ENCODE measurements at places on chromosomes 7 and 10.
A peak's percentile ranks its signal among the peaks of the same experiment; 100 is the strongest.

DNA sequence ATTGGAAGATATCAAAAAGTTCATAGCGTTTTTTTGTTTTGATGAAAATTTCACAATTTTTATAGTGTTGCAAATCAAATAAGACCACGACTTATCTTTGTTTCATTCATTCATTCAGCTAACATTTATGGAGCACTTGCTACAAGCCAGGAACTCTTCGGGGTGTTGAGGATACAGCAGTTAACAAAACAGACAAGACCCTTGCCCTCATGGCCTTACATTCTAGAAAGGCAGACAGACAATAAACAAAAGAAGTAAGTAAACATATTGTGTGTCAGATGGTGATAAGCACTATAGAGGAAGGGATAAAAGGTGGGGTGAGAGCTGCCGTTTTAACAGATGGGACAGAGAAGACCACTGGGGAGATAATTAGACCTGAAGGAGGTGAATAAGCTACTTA, 41.6 kb upstream of the GSAP start:
- DNase-seq = no peak

GRCh38 chr10:45424668-45425404, 50.8 kb downstream of the ALOX5 start:
- DNase-seq = no peak

GRCh38 chr7:155460926-155461613, 3.1 kb downstream of the EN2 start:
- no peak for DNase-seq

DNA sequence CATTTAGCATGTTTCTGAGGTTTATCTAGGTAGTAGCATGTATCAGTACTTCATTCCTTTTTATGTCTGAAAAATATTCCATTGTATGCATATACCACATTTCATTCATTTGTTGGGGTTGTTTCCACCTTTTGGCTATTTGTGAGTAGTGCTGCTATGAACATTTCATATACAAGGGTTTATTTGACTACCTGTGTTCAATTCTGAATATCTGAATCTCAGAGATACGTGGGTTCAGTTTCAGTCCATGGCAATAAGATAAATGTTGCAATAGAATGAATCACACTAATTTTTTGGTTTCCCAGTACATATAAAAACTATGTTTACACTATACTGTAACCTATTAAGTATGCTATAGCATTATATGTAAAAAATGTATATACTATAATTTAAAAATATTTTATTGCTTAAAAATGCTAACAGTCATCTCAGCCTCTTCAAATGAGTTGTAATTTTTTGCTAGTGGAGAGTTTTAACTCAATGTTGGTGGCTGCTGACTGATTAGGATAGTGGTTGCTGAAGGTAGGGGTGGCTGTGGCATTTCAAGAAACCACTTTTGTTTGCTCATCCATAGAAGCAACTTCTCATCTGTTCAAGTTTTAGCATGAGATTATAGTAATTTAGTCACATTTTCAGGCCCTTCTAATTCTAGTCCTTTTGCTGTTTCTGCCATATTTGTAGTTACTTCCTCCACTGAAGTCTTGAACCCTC, 13.9 kb downstream of the PLEKHA1 start:
- peak; percentile 49 for DNase-seq

DNA sequence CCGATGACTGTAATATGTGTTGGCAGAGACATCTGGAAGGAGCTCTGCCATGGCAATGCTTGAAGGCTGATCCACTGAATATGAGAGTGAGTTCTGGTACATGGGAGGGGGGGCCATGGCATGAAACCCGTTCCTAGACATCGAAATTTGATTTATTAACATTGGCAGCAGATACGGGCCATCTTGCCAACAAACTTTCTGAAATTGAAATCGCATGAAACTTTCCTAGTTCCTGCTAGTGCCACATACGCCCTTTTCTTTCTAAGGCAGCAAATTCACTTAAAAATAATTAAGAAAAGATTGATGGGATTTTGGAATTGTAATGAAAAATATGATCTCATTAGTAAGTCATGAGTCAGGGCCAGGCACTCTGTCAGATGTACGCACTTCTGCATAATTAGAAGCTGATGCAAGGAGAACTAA, 91.8 kb upstream of the KMT2C start:
- no peak for DNase-seq

DNA sequence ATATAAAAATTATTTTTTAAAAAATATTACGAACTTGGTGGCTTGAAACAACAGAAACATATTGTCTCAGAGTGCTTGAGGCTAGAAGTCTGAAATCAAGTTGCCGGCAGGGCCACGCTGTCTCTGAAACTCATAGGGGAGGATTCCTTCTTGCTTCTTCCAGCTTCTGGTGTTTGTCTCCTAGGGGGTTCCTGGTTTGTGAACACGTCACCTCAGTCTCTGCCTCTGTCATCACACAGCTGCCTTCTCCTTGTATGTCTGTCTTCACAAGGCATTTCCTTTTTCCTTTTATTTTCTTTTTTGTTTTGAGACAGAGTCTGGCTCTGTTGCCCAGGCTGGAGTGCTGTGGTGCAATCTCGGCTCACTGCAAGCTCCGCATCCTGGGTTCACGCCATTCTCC, 12.7 kb upstream of the SNX8 start:
- no peak for DNase-seq

DNA sequence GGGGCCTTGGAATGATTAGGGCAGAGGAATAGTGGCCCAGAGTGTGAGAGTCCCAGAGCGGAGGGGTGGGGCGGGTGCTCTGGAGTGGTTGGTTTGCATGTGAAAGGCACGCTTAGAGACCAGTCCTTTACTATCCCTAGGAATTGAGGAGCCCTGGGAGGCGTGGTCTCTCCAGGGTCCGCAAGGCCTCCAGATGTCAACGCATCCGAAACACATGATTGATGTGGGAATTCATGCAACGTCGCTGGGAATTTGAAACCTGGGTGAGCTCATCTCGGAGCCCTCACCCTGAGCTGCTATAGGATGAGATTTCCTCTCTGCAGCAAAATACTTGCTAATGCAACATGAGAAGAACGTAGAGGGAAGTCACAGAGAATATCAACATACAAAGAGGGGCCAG, 51.2 kb downstream of the NPTX2 start:
- no peak for DNase-seq

GRCh38 chr7:100678291-100678984, 4.9 kb downstream of the GNB2 start:
- DNase-seq = no peak

GRCh38 chr7:35604595-35604994, 90.3 kb downstream of the HERPUD2 start:
- DNase-seq = no peak

DNA sequence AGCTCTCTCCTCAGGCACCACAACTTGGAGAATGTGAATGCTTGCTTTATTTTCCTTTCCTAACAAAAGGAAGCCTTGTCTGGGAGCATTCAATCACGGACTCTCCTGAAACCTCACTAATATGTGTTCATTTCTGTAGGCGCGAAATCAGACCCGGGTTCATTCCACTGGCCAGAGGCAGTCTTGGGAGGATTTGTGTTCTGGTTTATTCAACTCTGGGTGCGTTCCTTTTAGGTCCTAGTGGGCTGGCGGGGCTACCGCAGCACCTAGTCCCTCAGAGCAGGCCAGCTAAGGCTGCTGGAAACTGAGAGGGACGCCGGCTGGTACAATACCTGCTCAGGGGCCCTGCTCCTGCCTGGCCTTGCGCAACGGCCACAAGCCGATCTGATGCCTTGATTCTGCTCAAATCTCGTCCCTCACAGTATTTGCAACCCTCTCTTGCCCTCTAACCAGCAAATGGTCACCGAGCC, 7.5 kb downstream of the HOXA4 start:
- DNase-seq = no peak

- DNase-seq = no peak
These were observed 171.8 kb upstream of the CDK1 start for GRCh38 chr10:60606343-60607080.

DNA sequence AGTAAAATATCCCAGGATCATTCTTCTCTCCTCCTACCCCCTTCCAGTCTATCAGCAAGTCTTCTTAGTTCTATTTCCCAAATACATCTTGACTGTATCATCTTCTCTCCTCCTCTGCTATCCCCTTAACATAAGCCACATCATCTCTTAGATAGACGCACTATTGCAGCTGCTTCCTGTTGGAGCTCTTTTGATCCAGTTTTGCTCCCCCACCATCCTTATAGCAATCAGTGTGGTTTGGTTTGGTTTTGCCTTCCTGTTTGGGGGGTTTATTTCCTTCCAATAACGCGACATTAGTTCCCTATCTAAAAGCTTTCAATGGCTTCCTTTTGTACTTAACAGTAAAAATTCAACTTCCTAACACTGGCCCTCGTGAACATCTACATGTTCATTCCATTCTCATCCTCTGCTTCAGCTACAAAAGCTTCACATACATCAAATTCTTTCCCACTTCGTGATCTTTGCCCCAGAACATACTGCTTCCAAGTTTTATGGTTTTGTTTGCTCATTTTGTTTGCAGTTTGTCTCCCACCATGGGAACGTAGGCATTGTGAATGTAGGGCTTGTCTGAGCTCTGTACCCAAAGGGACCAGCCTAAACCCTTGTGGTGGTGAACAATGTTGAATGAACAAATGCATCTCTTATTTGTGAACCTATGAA, 33.7 kb upstream of the PLXDC2 start:
- DNase-seq = no peak

DNA sequence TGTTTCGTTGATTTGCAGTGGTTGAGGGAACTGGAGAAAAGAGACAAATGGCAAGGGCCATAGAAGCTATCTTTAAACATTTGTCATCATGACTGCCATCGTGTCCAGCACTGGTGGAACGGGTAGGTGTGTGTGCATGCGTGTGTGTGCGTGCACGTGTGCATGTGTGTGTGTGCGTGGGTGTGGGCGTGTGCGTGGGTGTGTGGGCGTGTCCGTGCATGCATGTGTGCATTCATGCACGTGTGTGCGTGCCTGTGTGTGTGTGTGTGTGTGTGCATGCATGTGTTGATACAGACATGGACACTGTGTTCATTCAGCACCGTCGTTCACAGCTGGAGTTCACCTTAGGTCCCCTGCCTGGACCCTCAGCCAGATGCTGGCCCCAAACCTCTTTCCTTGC, 38.1 kb upstream of the AP5Z1 start:
- no peak for DNase-seq

GRCh38 chr10:109450702-109451101, 472.6 kb downstream of the XPNPEP1 start:
- no peak for DNase-seq

DNA sequence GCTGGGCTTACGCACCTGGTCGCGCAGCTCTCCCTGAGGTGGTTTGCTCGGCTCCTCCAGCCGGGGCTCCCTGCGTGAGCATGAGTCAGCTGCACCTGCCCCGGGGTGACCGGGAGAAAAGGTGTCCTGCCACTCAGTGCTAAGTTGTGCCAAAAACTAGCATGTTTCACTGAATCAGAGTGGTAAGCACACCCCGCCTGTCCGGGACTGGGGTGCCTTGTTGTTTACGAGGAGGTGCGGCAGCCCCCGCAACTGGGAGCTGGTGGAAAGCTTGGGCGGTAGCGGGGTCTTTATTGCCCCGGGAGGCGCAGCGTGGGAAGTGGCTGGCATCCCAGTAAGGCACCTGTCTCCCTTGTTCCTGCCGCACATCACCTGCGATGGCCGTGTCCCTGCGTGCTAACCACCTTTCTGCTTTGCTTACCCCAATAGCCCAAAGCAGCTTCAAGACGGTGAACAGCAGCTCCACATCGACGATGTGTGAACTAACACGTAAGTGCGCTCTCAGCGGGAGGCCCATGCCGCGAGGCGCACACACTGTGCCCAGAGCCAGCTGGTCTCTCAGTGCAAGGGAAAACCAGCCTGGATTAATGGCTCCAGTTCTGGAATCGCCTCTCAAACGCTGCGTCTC, 506.6 kb upstream of the FOXK1 start:
- no peak for DNase-seq

- no peak for DNase-seq
These were observed 103.9 kb downstream of the RAPGEF5 start for GRCh38 chr7:22252936-22253536.

GRCh38 chr7:44733708-44734481, 14.8 kb upstream of the ZMIZ2 start:
- no peak for DNase-seq

DNA sequence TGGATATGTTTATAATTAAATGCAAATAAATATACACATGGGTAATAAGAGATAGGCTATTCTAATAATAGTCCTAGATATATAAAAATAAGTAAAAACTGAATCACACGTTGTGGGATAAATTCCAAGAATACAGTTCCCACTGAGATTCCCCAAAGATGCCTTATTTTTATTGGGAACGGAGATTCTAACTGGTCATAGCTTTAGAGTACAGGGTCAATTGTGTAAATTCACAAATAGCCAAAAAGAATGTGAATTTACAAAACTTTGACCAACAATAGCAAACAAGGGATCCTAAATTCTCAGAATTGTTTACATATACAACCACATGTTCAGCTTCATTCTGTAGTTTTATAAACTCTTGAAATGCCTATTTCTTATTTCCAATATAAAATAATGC, 65.0 kb downstream of the VSTM4 start:
- DNase-seq = no peak

- no peak for DNase-seq
These were observed 637.7 kb downstream of the PARD3 start for GRCh38 chr10:34177445-34177844.

DNA sequence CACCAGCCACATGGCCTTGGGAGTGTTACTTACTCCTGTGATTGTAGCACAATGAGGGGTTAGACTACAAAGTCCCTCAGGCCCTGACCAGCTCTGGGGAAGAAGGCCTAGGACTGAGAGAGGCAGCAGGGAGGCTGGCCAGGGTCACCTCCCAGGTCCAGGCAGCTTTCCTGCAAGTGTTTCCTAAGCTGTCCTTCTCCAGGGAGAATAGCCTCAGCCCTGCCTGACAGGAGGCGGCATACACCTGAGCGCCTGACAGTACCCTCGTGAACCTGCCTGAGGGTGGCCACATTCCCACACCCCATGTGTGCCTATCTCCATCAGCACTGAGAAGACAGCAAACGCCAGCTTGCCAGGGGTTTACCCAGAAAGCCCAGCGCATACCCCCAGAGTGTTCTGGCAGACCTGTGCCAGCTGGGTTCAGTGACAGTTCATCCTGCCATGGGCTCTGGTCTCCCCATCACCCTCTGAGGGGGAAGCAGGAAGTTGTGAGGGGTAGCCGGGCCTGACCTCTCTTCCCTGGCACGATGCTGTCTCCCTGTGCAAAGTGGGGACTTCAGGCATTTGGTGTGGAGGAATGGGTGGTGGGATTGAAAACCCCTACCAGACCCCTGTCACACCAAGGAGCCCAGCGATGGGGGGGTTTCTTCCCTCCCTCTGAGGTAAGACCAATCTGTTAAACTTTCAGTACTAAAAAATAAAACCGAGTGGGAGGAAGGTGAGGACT, 56.3 kb upstream of the CAMK2B start:
- DNase-seq = no peak

DNA sequence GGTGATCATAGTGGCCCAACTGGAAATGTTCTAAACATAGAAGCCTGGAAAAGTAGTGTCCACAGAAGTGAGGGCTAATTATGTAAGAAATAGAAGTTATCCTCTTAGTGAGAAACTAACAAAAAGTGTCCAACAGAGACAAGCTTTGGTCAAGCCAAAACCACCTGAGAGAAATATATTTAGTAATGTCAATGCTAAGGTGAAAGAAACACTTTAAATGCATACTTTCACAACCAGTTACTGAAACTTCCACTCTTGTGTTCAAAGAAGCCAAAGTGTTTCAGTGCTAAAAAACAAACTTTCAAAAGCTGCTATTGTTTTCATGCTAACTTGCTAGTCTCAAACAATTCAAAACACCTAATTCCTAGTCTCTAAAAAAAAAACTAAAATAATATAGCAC, 18.1 kb downstream of the RAB11FIP2 start:
- DNase-seq = no peak

GRCh38 chr7:94154858-94155257, 150.7 kb upstream of the BET1 start:
- no peak for DNase-seq

- DNase-seq = no peak
These were observed 119.9 kb downstream of the LRRC18 start for GRCh38 chr10:48819783-48820182.

GRCh38 chr7:126378642-126379041, 874.1 kb downstream of the GRM8 start:
- DNase-seq = no peak
